ENCODE measurements at places on chromosomes 5 and 9.

- DNase-seq, result no peak
These were observed 65.0 kb upstream of the AFAP1L1 start for GRCh38 chr5:149206524-149207141.

- no peak for DNase-seq
These were observed 8.3 kb upstream of the PTBP3 start for GRCh38 chr9:112341730-112342129.

GRCh38 chr5:10306806-10307205, 896 bp downstream of the CMBL start:
- DNase-seq, result no peak

- no peak for DNase-seq
These were observed 286.9 kb downstream of the PARP8 start for GRCh38 chr5:50953290-50953689.

Measured in activated B cell treated with CpG ODN at 0.5 μM for 24 hours (primary cell).